ENCODE measurements at places on chromosomes 2 and 18.

DNA sequence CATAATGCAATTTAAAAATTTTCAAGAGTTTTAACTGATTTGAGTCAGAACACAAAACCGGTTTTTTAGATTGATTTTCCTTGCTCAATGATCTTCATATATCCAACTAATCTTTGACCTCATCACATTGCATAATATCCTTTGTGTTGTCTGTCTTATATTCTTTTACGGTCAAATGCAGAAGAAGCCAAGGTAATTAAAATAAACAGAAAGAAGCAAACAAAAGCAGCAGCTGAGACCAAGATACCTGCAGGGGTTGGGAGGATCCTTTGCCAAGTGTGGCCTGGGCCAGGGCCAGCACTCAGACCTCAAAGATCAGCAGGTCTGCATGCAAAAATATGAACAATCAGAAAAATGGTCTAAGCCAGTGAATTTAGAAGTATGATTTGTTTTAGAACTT is 428.9 kb upstream of the NETO1 start:
- DNase-seq: no peak

DNA sequence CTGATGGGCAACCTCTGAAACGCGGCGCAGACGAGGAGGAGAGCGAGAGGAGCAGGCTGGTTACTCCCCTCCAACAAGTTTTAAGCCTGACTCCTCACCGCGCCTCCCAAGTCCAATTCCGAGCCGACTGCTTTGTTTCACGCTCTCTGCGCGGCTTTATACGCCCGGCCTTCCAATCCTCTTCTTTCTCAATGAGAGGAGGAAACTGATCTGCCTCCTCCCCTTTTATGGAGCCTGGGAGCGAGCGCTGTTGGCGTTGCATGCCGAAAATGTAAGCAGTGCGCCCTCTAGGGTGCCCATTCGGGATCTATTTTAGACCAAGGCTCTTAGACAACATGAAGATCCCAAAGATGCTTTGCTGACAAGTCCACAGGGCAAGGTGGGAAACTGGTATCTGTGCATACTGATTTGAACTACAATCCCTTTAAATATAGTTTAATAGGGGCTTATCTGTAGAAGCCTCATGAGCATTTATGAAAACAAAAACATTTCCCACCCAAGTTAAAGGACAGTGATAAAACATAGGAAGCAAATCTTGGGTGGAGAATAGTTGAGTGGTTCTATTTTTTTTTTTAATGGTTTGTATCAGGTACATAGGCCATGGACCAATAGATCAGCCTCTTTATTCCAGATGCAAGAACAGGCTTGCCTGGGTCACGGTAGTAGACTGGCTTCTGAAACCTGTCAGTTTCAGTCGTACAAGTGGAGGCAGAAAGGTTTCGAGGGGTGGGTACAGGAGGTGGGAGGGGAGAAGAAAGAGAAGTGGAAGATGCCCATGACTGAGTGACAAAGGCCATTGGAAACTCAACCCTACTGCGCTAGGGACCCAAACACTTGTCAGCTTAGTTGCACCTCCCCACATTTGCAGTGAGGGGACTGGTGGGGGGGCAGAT is at the start of gene RND3:
RND3 (minus strand) TSS at position 131 of the 893 bp plus-strand sequence. CDS start 250 bp downstream, outside the sequence.
- DNase-seq: no peak

DNA sequence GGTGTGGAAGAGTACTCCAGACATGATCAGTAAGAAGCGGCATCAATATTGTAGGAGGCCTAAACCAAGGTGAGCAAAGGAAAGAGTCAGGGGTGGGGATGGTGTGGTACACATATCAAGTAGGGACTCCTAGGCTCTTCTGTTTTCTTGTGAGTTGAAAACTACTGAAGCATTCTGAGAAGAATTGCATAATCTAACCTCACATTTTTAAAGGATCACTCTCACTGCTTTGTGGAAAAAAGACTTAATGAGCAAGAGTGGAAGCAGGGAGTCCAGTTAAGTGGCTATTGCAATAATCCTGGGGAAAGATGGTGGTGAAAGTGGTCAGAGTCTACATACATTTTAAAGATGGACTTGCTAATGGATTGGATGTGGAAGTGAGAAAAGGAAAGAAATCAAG is 899.5 kb upstream of the FAM98A start:
- DNase-seq: no peak

- DNase-seq: no peak
These were observed 3.2 kb upstream of the SH3RF3 start for GRCh38 chr2:109125593-109126500.

DNA sequence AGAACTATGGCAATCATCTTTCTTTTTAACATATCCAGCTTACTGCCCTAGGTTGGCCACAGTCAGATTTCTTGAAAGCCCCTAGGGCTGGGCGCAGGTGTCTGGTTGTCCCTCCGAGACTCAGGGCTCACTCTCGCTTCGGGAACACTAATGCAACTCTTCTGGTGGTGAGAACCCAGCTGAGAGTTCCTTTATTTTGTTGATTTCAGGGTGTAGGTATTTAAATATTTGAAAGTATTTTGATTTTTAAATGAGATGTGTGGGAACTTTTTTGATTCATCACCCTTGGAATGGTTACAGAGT is 40.7 kb downstream of the INPP4A start:
- no peak for DNase-seq

All from cerebellar nuclear complex (tissue), 1 donor.